EL (cell line): ENCODE measurements at places on chromosomes 12 and 14.

GRCh38 chr12:58919231-58920101 lies 838 bp downstream of the LRIG3 start:
- peak; percentile 60 for DNase-seq

DNA sequence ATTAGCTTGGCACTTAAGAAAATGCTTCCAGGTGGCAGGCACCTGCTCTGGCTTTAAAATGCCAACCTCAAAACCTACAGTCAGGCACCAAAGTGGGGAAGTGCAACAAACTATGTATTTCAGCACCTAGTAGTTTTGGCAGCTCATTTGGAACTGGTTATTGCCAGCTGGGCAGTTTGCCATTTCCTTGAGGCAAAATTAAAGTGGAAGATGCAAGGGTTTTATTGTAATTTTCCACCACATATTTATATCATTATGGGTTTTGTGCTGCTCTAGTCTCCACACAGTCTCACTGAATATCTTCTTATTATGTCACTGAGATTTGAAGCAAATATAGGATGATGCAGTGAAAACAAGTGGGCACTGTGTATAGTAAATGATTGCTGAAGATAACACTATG lies 117.0 kb downstream of the PRKD1 start:
- DNase-seq, result peak; percentile 45

GRCh38 chr12:42332301-42333285 lies 6.6 kb downstream of the PPHLN1 start:
- DNase-seq, result peak; percentile 48

DNA sequence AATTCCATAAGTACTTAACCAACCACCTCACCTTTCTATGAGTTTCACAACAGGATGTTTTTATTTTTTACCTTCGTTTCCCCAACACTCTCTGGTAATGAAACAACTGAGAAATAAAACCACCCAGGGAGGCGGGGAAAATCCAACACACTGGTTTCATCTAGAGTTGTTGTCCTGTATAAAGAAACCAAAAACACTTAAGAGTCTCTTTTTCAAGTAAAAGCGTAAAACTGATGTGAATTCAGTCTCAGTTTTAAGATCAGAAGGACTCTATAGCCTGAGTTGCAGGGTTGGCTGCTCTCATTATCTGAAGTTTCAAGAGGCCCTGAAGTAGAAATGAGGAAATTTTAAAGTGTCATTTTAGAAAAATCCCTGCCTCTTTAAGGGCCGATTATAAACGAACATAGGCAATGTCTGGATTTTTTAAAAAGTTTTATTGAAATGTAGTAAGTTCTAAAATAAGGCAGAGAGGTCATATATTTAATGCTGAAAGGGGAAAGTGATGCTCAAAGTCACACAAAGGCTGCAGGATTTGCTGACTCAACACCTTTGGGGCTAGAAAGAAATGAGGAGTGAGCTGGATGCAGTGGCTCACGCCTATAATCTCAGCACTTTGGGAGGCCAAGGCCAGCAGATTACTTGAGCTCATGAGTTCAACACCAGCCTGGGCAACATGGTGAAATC lies 27.2 kb downstream of the HIGD1C start:
- no peak for DNase-seq

DNA sequence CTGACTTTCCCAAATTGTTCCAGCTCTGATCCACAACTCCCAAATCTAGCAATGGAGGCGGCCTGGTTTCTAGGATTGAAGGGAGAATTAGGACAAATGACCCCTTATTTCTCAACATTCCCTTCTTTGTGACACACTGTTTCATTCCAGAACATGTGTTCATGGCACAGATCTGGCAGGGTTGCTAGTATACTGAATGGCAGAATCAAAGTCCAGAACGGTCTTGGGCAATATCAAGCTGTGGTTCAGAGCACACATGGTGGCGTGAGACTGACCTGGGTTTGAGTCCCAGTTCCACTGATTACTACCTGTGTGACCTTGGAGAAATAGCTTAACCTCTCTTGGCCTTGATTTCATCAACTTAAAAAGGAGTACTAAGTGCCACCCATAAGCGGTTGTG lies 152.5 kb downstream of the SAMD4A start:
- DNase-seq, result no peak

GRCh38 chr12:10395390-10395998 lies 5.7 kb upstream of the KLRK1 start:
- peak; percentile 92 for DNase-seq

GRCh38 chr14:69263364-69263763 lies 3.4 kb downstream of the GALNT16 start:
- peak; percentile 92 for DNase-seq

DNA sequence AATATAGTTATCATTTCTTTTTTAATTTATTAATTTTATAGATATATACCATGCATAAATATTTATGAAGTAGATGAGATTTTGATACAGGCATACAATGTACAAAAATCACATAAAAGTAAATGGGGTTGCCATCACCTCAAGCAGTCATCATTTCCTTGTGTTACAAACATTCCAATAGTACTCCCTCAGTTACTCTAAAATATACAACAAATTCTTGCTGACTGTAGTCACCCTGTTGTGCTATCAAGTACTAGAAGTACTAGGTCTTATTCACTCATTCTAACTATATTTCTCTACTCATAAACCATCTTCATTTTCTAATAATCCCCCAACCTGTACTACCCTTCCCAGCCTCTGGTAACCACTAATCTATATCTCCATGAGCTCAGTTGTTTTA lies 432.6 kb upstream of the SYT1 start:
- peak; percentile 39 for DNase-seq

DNA sequence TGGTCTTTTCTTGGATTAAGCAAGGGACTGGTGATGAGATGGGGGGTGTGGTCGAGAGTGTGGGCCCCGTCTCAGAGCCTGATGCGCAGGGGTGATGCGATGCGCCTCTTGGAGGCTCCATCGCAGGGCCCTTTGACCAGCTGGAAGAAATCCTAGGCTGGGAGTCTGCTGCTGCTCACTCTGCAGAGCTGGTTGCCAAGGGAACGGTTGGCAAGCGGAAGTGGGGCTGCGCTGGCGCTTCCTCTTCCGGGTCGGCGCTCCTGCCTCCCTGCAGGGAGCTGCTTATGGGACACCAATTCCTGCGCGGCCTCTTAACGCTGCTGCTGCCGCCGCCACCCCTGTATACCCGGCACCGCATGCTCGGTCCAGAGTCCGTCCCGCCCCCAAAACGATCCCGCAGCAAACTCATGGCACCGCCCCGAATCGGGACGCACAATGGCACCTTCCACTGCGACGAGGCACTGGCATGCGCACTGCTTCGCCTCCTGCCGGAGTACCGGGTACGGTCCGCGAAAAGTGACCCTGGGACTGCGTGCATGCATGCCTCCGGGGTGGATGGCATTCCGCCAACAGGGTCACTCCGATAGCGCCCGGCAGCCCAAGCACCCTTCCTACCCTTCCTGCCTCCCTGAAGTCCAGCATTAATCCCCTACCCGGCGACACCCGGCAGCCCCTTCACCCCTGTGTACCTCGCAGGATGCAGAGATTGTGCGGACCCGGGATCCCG lies at the start of gene MYG1:
MYG1 (plus strand) TSS at position 242 of the 727 bp plus-strand sequence; CDS start at position 285, 43 bp downstream.
- peak; percentile 87 for DNase-seq

GRCh38 chr14:100663761-100664052 lies 63.0 kb upstream of the DLK1 start:
- DNase-seq, result no peak

GRCh38 chr12:62643486-62643885 lies 176.9 kb downstream of the MON2 start:
- DNase-seq, result no peak

DNA sequence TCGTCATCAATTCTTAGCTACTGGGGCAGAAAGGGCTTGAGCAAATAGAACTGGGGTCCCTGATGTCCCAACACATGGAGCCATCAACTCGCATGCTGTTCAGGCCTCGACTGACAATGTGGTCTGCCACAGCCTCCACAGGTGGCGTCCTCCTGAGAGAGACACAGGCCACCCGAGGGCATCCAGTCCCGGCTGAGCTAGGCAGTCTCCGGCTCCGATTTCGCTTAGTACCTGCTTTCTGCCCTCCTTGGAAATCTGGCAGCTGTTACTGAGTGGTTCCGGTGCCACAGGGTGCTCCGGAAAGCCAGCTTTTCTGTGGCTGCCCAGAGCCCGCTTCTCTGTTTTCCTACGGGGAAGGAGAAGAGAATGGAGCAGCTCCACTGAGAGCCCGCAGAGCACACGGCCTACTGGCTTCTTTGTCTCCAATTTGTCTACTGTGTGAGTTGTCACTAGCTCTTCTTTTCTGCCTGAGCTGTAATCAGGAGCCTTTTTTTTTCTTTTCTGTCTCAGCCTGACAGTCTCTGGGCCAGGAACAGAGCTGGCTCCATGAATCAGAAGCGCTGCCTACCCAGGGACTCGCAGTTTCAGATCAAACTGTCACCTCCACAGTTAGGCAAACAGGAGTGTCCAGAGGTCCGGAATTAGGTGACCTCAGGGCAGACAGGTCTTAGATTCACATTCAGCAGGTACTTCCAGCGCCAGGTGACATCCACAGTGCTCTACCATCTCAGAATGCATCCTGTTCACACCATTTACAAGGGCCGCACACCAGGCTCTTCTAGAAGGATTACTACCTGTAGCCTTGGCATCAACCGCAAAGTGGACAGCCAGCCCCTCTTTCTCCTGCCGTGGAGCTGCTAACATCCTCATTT lies 73.3 kb downstream of the MOK start:
- no peak for DNase-seq

- no peak for DNase-seq
Measured at GRCh38 chr14:89669193-89669592, 252.2 kb upstream of the FOXN3 start.

GRCh38 chr12:3964439-3964838 lies 91.2 kb upstream of the PARP11 start:
- no peak for DNase-seq

GRCh38 chr12:82527165-82527780 lies 159.4 kb upstream of the TMTC2 start:
- DNase-seq, result peak; percentile 42

GRCh38 chr14:61321385-61322010 lies at the start of gene PRKCH:
Gene PRKCH, plus strand, starts transcription at chr14:61321579. Its CDS starts 523 bp downstream, at chr14:61322102.
- peak; percentile 57 for DNase-seq

DNA sequence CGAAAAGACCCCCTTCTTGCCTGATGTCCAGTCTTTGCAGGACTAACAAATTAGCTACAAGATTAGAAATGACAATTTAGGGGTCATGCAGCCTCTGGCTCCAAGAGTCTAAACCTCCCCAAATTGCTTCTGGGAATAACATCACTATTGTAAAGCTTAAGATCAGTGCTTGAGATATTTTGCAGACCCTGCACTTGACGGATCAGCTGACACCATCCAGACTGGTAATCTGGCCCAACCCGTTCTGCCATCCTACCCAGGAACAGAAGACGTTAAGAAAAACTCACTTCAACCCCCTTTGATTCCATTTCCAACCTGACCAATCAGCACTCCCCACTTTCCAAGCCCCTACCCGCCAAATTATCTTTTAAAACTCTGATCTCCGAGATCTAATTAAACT lies 236.7 kb upstream of the KRR1 start:
- no peak for DNase-seq

- peak; percentile 59 for DNase-seq
Measured at GRCh38 chr12:1796515-1797010, 23.8 kb upstream of the LRTM2 start.

DNA sequence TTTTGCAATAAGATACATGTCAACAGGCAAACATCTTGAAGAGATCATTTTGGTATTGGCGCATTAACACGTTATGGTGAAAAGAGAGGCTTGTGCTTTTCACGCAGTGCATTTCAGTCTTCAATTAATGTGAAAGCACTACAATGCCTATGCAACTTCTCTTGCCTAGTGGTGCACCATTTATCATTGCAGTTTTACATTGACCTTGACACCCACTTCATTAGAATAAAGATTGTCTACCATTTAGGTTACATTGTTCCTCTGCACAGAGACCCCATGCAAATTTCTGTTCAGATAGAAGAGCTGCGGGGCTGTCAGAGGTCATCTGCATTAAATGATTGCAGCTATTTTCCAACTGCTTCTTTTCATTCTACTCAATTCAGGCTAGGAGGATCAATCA lies 212.2 kb upstream of the NPAS3 start:
- DNase-seq, result no peak

- peak; percentile 70 for DNase-seq
Measured at GRCh38 chr12:121107681-121108080, 25.0 kb upstream of the P2RX7 start.

DNA sequence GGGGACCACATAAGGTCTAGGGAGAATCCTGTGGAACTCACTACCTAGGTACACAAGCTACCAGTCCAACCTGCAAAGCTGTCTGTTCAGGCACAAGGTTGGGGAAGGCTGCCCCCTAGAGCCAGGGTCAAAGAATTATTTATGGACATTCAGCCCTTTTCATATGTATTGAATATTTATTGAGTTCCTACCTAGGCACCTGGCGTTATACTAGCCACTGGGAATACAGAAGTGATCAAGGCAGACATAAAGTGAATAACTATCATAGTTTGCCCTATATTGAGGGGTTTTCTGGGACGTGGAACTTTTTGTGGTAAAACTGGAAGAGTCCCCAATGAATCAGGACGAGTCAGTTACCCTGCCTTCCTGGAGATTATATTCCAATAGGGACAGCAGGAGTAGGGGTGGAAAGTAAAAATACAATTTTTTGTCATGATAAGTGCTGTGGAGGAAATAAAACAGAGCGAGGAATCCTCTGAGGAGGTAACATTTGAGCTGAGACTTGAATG lies 5.8 kb upstream of the SLC48A1 start:
- peak; percentile 41 for DNase-seq

DNA sequence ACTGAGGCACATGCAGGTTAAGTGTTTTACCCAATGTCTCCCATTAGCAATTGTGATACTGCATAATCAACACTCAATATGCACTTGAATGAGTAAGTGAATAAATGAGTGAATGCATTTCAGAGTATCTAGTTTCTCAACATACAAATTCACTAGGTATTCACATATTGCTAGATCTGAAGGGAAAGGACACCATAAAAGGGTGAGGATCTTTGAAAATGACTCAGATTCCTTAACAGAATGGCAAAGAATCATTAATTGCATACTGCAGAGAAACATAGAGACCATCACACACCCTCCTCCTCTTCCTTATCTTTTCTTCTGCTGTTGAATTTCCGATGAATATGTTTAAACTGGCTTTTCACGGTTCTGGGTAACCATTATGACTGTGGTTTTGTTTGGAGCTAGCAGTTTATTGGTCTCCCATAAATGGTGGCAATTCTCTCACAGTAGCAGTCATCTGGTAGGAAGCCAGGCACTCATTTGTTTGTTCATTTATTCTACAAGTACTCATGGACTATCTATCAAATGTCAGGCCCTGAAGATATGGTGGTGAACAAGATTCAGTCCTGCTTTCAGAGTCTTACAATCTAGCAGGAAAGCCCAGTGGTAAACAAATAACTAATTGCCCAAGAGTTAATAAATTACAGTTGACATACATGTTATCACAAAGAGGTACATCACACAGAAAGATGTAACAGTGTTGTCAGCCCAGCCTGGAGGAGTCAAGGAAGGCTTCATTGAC lies 70.2 kb downstream of the LLPH start:
- DNase-seq, result no peak

- peak; percentile 82 for DNase-seq
Measured at GRCh38 chr14:61462566-61463193, 141.3 kb downstream of the PRKCH start.

DNA sequence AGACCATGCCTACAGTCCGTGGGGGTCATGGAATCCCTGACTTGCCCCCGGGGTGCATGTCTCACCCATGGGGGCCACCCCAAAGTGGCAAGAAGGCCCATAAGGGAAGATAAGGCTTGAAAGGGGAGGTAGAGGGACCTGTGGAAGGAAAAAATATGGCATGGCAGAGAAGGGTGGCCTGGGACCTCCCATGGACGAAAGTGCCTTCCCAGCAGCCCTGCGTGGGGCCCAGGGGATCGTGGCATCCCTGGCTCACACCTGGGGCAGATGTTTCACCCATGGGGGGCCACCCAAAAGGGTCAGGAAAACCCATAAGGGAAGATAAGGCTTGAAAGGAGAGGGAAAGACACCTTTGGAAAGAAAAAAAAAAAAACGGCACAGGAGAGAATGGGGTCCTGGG lies 264.6 kb downstream of the ALG10 start:
- DNase-seq, result no peak
